CD4-positive, alpha-beta T cell treated with Interleukin-6 for 4 hours (primary cell): ENCODE measurements at places on chromosomes 1 and 21.

- DNase-seq = no peak
These were observed 118.4 kb downstream of the CRYAA start for GRCh38 chr21:43287111-43287760.

- DNase-seq = no peak
These were observed 62.1 kb upstream of the CD55 start for GRCh38 chr1:207259391-207259790.

- DNase-seq = no peak
These were observed 4.9 kb downstream of the MCL1 start for GRCh38 chr1:150574260-150575071.

DNA sequence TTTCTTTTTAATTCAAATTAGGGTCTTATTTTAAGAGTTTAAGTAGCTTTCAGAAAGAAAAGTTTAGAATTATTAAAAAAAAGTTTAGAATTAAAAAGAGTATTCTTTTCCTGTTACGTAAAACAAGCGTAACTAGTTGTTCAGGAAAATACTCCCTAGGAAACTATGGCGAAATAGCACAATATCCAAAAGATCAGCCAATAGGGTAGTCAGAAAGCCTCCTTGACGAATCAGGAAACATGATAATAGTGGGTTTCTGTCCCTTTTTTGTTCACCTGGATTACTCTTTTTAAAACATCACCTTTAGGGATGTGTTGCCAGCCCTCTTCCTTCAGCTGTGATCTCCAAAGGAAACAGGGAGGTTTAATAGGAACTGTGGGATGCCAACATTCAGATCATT lies 25.2 kb downstream of the S1PR1 start:
- no peak for DNase-seq

DNA sequence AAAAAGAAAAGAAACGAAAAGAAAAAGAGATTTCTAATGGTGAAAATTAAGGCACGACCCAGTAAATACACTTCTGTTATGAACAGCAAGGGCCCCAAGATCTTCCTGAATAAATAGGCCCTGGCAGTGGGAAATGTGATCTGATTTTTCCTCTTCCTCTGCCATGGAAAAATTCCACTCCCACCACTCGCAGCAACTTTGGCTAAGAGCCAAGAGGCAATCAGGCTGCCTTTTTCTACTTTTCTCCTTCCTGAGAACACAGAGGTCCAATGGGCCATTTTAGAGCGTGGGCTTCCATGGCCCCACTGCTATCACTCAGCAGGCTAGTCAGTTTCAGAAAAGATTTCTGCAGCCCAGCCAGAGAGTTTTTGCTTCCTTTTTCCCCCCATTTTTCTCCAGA lies 33.7 kb upstream of the AK4 start:
- no peak for DNase-seq

DNA sequence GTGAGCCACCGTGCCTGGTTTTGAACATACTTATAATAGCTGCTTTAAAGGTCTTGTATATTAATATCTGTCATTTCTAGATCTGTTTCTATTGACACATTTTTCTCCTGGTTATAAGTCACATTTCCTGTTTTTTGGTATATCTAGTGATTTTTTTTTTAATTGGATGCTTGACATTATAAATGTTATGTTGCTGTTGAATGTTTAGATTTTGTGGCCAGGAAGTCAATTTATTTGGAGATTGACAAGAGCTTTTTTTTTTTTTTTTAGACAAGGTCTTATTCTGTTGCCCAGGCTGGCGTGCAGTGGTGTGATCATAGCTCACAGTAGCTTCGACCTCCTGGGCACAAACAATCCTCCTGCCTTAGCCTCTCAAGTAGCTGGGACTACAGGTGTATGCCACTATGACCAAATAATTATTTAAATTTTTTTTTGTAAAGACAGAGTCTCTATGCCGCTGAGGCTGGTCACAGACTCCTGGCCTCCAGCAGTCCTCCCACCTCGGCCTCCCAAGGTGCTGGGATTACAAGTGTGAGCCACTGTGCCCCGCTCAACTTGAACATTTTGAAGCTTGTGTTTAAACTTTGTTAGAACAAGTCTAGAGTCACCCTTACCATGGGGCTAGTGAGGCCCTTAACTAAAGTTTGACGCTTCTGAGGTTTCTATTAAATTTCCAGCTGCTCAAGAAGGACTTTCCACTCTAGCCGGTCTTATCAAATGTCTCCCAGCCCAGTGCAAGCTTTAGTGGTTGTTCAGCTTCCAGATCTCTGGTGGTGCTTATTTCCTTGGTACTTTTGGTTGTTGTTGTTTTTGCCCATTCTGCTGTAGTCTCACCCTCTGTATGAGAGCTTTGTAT lies 8.6 kb upstream of the CHI3L2 start:
- DNase-seq = peak; percentile 43

DNA sequence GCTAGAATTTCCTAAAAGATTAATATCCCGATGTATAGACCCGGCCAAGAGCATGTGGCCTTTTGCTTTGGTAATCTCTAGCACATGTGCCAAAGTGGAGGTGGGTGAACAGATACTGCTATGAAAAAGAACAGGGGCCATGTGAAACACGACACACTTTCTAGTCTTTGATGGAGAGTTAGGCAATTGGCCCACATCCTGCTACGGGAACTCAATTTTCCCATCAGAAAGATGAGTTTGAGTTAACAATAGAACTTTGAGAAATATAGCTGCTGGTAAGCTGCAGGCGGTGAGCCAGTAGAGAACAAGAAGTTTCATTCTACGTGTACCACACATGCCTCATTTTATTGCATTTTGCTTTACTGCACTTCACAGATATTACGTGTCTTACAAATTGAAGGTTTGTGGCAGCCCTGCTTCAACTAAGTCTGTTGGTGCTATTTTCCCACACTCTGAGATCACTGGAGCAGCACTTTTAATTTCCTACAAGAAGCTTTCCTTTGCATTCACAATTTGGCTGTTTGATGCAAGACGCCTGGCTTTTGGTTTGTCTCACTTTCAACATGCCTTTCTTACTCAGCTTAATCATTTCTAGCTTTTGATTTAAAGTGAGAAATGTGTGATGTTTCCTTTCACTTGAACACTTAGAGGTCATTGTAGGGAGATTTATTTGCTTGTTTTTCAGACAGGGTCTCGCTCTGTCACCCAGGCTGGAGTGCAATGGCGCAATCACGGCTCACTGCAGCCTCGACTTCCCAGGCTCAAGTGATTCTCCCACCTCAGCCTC lies 46.3 kb downstream of the HTR6 start:
- DNase-seq = no peak

- no peak for DNase-seq
These were observed 111.3 kb downstream of the TGFBR3 start for GRCh38 chr1:91774520-91775203.

GRCh38 chr1:228982637-228983036 lies 247.4 kb downstream of the RHOU start:
- no peak for DNase-seq

- no peak for DNase-seq
These were observed 32.4 kb downstream of the SLC35F3 start for GRCh38 chr1:233936842-233937241.

GRCh38 chr1:52571783-52572182 lies 18.9 kb upstream of the TUT4 start:
- DNase-seq = no peak

DNA sequence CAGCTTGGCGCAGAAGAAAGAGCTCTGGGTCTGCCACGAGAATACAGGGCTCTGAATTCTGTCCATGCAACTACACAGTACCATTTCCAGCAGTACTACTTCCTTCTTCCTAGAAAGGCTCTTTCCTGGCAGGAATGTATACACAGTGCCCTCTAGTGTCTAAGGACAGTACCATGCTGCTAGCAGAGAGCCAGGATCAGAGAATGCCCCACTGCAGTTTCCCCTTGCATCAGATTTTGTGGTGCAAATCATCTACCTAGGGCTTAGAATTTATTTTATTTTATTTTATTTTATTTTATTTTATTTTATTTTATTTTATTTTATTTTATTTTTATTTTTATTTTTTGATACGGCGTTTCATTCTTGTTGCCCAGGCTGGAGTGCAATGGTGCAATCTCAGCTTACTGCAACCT lies 50.8 kb downstream of the PAX7 start:
- DNase-seq = peak; percentile 22

- no peak for DNase-seq
These were observed 6.8 kb downstream of the ARID1A start for GRCh38 chr1:26702680-26703038.

DNA sequence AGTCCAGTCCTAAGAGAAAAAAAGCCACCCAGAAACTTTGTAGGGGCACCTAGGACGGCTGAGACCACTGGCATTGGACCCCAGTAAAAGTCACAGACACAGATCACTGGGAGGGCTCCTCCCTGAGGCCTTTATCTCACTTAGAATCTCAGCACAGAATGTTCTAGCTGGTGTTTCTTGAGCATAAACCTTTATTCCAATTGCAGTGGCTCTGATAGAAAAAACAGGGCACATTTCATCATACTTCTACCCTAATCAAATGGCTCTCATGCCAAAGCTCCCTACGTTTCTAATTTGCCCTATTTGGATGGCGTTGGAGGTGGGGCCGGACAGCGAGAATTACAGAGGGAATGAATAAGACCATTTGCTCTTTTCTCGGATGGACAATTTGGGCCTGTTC lies 53.8 kb downstream of the NGF start:
- no peak for DNase-seq

DNA sequence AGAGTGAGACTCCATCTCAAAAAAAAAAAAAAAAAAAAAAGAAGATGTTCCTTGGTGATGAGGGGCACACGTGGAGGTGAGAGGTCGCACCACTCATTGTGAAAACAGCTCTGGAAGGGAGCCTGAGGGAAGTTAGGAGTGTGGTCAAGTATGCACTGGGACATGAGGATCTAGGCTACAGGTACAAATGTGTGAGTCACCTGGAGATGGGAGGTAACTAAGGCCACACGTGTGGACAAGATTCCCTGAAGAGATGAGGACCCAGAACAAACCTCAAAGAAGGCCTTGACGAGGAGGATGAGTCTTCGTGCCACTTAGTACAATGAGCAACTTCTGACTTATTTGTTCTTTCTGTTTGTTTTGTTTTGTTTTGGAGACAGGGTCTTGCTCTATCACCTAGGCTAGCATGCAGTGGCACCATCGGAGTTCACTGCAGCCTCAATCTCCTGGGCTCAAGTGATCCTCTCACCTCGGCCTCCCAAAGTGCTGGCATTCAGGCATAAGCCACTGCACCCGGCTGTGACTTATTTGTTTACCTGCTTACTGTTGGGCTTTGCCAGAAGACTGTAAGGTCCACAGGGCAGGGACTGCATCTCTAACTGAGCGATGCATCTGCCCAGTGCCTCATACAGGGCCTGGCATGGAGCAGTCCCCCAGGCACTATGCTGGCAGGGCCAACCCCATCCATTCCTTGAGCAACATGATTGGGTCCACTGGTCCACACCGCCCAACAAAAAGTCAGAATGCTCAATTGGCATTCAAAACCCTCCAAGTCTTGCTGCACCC lies 6.4 kb downstream of the ASAP3 start:
- DNase-seq = no peak

DNA sequence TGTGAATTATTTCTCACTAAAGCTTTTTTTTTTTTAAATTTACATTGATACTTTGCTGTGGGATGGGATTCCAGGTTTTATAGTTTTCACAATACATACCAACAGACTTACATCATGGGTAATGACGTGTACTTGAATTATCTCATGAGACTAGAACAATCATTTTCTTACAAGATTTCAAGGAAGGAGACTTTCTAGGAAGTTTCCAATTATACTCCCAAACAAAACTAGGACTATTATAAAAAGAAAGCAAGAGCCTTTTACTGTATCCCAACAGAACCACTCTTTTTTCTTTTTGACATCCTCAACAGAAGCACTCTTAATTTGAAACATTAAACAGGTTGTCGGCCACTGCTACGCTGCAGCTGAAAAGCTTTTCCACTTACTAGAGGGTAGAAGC lies 48.7 kb downstream of the TESK2 start:
- DNase-seq = no peak

- DNase-seq = no peak
These were observed 143.4 kb upstream of the HOOK1 start for GRCh38 chr1:59671066-59671952.

GRCh38 chr1:221981461-221981860 lies 239.6 kb upstream of the DUSP10 start:
- DNase-seq = no peak

DNA sequence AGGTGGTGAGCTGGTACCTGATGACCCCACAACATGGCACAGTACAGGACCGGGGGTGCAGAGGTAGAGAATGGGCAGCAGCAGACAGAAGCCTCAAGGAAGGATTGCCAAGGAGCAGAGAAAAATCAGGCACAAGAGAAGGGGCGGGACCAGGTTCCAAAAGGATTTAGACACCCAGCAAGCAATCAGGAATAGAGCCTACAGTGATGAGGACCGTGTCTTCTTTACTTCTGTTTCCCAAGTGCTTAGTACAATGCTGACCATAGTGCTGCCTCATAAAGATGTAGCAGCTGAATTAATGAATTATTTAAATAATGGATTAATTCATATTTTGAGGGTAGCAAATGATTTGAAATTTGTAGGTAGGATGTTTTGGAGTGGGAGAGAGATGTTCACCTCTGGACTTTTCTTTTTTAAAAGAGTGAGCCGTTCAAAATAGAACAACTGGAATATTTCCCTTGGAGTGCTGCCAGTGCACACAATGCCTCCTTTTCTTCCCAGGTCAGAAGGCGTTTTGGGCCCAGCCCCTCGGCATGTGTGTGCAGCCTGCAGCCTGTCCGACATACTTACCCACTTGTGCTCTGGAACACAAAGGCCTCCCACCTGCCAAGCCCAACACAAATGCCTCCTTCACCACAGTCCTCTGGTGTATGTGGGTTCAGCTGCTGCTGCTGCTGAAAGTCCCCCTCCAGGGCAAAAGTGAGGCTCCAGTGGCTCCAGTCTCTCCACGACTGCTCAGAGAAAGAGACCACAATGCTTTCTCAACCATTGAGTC lies 19.6 kb downstream of the KANK4 start:
- no peak for DNase-seq

DNA sequence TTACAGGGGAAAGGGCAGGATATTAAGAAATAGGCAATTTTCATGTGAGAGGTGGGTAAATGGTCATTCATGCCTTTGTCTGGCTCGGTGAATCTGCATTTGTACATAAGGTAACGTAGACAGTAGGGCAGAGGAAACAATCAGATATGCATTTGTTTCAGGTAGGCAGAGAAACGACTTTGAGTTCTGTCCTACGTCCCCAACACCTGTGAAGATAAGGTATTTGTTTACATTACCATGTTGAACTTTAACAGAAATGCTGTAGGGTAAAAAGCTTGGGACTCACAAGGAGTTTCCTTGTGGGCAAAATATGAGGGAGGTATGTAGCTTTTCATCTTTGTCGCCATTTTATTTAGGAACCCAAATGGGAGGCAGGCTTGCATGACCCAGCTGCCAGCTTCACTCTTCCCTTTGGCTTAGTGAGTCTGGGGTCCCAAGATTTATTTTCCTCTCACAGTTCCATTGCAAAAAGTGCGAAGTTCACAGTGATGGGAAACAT lies 31.4 kb downstream of the B3GALT5 start:
- no peak for DNase-seq

GRCh38 chr1:154158307-154159125 lies 3.6 kb upstream of the NUP210L start:
- DNase-seq = no peak

GRCh38 chr1:56571448-56571847 lies 7.9 kb downstream of the PLPP3 start:
- no peak for DNase-seq
